ENCODE measurements at places on chromosomes 13 and 19.

DNA sequence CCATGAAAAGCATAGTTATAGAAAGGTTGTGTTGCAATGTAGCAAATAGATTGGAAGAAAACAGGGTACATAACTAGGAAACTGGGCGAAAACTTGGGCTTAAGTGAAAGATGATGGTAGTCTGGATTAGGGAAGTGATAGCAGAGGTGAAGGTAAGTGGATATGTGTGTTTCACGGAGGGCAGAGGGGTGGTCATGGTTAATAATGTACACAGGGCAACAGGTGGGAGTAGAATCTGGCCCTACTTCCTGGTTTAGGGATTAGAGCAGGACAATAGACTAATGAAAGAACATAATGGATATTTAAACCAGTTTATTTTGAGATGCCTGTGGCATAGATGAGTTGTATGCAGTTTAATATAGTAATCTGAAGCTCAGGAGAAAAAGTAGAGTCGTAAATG is 257.3 kb upstream of the SPRY2 start:
- no peak for DNase-seq

- DNase-seq, result peak; percentile 7
These were observed 6.3 kb downstream of the ZNF71 start for GRCh38 chr19:56601375-56601774.

DNA sequence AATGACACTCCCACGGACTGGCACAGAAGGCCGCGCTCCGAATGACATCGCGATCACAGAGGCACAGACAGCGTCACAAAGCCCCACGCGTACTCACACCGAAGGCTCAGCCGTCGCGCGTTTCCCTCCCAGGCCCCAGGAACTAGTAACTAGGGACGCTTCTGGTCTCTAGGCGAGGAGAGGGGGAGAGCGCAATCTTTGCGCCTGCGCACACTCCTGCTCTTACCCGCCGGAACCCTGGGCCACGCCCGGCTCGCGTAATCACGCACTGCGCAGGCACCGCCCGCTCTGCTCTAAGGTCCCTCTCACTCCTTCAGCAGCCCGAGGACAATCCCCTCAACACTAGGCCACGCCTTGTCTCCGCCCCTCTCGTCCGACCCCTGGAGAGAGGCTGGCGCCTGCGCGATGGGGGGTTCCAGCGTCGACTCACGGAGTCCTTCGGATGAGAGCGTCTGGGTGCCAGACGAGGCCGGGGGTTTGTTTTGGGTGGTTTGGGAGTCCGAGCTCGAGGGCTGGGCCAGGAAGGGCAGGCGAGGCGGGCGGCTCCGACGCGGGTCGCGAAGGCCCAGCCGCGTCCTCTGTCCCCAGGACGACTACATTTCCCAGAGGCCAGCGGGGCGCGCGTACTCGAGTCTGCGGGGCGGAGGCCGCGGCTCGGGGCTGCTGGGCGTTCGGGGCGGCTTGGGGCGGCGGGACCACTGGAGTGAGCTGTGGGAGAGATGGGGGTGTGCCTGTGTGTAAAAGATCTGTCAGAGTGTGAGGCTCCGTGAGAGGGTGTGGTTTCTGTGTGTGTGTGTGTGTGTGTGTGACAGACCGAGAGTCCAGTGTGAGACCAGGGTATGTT is at the start of gene ZNF471:
Gene ZNF471, plus strand, starts transcription at position 410 of the 844 bp plus-strand sequence. CDS start 3,717 bp downstream, outside the sequence.
- peak; percentile 85 for DNase-seq

DNA sequence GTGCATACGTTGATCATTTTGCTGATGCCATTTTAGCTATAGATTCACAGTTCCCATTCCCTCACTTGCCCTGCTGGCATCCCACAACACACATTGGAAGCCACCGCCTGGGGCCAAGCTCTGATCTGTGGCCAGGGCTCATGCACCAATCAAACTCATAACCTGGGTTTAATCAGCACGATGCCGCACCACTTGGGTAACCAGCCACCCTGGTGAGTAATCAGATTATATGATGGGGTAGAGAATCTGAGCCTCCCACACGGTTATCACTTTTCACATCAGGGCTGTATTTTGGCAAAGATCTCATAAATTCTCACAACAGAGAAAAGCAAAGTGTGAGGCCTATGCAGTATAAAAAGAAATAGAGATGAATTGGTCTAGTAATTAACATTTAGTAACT is 66.0 kb upstream of the TNFRSF19 start:
- DNase-seq, result no peak

DNA sequence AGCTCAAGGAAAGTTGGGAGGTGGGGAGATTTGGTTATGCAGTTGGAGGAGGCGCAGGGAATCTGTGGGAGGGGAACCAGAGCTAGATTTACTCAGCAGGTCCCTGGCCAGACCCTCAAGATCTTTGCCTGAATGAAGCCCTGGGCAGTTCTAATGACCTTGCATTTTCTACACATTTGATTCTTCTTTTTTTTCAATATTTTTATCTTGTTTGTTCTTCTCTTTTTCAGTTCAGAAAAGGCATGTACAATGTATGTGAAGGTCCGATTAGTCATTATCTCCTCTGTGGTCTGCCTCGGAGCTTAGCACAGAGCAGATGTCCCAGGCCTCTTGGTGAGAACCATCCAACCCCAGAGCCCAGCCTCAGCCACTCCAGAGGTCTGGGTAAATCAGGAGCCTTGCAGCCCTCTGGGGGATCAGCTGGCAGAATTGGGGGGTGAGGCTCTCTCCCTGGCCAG is 24.2 kb downstream of the SERP2 start:
- DNase-seq, result no peak

GRCh38 chr13:44089452-44089851 is 209.7 kb downstream of the LACC1 start:
- DNase-seq, result no peak

DNA sequence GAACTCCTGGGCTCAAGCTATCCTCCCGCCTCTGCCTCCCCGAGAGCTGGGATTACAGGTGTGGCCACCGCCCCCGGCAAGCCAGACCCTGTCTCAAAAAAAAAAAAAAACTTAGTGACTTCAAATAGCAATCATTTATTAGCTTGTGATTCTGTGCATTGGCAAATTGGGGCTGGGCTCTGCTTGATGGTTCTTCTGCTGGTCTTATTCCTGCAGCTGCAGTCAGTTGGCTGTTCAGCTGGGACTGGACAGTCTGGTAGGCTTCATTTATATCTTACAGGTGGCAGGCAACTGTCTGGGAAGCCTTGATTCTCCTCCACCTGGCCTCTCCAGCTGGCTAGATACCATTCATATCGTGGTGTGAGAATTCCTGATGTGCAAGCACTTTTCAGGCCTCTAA is 7.4 kb downstream of the DHDH start:
- no peak for DNase-seq

- no peak for DNase-seq
These were observed 1470.9 kb downstream of the UQCRFS1 start for GRCh38 chr19:27742041-27742440.

GRCh38 chr13:105678072-105678471 is 857.4 kb downstream of the EFNB2 start:
- DNase-seq, result no peak

DNA sequence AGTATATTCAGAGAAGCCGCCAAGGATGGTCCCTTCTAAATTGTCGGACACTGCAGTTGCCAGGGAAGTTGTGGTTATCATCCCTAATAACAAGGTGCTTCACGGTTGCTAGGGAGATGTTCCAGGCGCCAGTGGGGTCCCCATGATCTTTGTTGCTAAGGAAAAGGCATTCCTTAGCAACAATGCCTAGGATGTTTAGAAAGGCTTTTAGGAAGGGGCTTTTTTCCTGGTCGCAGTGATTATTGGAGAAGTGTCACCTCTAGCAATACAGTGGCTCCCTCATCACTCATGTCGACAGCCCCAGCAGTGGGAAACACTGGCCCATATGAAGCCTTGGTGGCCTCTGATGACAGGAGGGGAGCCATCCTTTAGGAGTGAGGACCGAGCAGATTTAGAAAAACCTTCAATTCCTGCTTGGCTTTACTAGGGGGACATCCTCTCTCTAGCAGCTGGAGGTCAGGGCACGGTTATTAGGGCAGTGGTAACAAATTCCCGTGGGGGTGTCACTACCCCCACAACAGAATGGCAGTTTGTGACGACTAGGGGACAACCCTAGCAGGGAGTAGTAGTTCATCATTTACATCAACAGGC is 6.4 kb upstream of the TMC4 start:
- no peak for DNase-seq

DNA sequence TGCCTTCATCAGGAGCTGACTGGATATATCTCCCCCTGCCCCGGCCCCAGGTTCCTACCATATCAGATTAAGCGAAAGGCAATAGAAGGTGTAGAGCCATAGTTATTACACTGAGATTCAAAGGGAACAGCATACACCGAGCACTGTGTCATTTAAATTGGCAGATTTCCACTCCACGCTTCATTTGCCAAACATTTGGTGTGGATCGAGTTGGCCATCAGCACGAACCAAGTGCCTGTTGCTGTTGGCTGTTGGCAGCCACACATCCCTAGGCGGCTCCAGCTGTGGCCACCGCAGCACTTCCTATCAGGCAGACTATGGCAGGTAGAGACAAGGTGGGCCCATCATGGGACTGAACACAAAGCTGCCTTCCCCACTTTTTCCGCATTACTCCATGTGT is 115.8 kb downstream of the CCNA1 start:
- no peak for DNase-seq

- no peak for DNase-seq
These were observed 18.4 kb downstream of the LTBP4 start for GRCh38 chr19:40619333-40620160.

DNA sequence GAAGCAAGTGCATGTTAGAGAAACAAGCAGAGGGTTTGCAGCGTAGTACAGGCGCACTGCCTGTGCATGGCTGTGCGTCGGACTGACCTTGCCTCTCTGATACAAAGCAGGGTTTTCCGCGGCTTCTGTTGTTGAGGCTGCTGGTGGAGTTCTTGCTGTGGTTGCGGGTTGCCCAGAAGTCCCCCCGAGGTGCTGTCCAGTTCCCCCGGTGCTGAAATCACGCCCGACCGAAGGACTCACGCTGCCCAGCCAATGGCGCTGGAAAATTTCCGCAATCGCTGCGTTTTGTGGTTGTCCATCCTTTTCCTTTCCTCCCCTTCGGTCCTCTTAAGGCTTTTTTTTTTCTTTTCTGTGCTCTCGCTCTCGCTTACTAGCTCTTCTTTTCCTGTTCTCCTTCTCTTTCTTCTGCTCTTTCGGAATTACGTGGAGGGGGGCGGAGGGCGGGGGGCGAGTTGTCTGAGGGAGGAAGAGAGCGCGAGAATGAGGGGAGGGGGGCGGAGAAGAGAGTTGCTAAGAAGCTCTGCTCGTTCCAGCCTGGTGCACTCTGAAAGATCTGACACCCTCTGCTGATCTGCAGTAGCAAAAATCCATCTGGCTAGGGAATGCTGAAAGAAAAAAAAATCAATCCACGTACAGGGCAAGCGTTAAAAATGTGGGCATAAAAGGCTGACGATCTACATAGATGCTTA is at the start of gene SLITRK1:
Gene SLITRK1, minus strand, starts transcription at position 558 of the 689 bp plus-strand sequence. CDS start 967 bp downstream, outside the sequence.
- peak; percentile 61 for DNase-seq

DNA sequence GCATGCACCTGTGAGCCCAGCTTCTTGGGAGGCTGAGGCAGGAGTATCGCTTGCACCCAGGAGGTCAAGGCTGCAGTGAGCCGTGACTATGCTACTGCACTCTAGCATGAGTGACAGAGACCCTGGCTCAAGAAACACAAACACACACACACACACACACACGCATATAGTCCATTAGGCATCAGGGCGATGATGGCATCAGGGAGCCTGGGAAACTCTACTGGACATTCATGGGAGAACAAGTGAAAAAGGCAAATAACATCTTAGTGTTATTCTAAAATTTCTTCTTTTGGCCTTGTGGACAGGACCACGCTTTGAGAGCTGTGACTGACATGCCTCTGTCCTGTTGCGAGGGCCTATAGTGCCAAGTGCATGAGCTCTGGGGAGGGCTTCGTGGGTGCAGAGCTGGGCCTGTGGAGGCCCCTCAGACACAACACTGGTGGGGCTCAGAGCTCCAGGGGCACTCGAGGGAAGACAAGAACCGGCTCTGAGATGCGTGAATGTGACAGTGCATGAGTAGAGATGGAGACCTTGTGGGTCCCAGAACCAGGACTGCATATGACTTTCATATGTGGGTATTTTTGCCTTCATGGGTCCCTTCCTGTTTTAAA is 8.0 kb upstream of the USF2 start:
- DNase-seq, result no peak

GRCh38 chr13:40434516-40435397 is 231.7 kb downstream of the FOXO1 start:
- no peak for DNase-seq

DNA sequence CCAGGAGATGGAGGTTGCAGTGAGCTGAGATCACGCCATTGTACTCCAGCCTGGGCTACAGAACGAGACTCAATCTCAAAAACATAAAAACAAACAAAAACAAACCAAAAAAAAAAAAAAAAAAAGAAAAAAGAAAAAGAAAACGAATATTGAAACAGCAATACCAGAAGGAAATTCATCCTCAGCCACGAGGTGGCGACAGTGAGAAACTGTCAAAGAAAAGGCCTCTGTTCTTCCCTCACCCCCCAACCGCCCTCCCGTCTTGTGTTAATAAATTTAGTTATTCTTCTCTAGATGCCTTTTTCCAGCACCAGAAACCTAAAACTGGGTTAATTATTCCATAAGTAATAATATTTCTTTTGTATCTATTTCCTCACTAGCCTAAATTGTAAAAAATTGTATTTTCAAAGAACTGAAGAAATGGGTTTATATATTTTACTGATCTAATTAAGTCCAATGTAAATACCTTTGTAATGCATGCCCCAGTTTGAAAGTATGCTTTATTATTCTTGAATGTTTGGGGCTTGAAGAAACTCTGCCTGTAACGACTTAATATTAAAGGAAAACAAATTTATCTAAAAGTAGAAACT is 38.6 kb downstream of the LIG4 start:
- DNase-seq, result peak; percentile 5

DNA sequence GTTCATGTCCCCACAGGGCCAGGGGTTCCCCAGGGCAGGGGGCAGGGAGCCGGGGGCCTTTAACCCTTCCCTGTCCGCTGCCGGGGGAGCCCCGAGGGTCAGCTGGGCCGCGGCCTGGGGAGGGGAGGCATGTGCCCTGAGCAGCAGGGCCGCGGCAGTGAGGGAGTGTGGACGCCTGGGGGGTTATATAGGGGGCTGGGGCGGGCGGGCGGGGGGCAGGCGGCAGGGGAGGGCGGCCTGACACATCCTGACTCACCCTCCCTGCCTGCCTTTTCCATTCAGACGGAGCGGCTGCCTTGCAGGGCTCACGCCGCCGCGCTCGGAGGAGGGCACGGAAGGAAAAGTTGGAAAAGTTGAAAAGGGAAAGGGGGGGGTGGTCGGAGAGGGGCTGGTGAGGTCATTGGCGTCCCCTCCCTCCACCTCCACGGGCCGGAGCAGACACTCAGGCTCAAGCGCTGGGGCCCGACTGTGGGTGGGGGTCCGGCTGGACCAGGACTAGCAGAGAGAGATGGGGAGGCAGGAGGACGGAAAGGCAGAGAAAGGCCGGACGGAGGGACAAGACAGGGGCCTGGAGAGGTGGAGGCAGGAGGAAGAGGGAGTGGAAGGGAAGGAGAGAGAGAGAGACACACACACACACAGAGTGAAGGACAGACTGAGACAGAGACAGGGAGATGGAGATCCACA is at the start of gene IL11:
Gene IL11, minus strand, starts transcription at position 159 of the 684 bp plus-strand sequence. Its CDS starts 153 bp downstream, at position 6.
- peak; percentile 61 for DNase-seq

GRCh38 chr19:46591870-46592269 is 9.3 kb upstream of the CALM3 start:
- DNase-seq, result no peak

DNA sequence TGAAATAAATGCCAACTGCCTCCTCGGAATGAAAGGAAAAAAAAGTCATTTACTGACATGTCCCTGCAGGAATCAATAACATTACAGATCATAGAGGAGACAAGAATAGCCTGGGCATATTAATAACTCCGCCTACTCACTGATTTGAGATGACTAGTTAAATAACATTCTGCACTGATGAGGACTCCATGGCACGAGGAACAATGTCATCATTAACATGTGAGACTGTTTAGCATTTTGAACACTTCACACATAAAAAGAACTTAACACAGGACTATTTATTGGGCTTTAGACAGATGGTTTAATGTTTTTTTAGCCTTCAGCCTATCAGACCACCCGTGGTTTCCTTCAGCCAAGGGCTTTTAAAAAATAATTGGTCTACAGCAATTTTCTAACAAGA is 170.1 kb downstream of the OLFM4 start:
- DNase-seq, result no peak
